ENCODE measurements at places on chromosomes 6 and 20.

DNA sequence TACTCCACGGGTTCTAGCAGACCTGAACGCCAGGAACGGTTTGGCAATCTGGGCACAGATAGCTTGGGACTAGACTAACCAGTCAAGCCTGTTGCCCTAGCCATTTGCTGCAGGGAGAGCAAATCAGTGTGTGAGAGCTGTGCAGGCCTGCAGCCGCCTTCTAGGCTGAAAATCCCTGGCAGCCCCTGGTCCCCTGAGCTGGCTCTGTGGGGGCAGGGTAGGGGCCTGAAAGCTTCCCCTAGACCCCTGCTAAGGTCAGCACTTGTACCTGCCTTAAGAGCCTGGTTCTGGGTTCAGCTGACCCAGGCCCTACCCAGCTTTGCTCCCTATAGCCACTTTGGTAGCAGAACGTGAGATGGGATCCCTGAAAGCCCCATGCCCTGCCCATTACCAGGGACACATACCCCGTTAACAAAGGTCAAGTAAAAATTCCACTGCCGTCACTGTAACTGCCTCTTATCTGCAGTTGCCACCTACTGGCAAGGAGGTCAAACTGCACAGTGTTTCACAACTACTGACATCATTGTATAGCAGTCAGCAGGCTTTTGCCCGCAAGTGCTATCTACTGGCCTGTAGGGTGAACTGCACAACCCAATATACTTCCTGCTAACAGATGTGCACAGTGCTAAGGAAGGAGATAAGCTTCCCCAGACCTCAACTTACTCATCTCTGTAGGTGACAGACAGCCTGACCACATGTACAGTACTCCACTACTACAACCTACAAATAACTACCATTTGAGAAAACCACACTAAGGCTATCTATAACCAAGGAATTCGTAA lies 95.1 kb upstream of the OLIG3 start:
- DNase-seq: peak; percentile 48

- no peak for DNase-seq
Measured at GRCh38 chr20:23140991-23141390, 54.9 kb upstream of the CD93 start.

- DNase-seq: no peak
Measured at GRCh38 chr20:48196486-48196885, 411.2 kb upstream of the SULF2 start.

- DNase-seq: peak; percentile 58
Measured at GRCh38 chr6:26329763-26330511, 35.1 kb upstream of the BTN3A2 start.

- DNase-seq: peak; percentile 42
Measured at GRCh38 chr6:127266892-127267645, 405 bp downstream of the RNF146 start.

Data from fibroblast of pulmonary artery (primary cell).